NCI-H446 treated with DMSO at 0.1 percent for 48 hours (cell line): ENCODE measurements at places on chromosomes 16 and 17.

DNA sequence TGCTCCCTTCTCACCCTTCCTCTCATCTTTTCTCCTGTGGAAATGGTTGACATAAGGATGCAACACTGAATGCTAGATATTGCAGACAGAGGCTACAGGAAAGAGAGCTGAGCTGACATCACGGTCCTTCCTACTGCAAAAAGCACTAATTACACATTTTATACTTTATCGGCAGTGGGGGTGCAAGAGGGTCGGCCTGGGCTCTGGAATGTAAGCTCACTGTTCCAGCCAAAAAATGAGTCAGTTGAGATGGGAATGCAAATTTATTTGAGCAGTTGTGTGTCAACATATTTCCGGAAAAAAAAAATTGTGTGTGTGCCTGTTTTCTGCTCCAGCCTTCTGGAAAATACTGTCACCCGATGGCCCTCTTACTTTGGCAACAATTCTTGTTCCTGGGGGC is 14.1 kb upstream of the MRTFB start:
- no peak for DNase-seq

DNA sequence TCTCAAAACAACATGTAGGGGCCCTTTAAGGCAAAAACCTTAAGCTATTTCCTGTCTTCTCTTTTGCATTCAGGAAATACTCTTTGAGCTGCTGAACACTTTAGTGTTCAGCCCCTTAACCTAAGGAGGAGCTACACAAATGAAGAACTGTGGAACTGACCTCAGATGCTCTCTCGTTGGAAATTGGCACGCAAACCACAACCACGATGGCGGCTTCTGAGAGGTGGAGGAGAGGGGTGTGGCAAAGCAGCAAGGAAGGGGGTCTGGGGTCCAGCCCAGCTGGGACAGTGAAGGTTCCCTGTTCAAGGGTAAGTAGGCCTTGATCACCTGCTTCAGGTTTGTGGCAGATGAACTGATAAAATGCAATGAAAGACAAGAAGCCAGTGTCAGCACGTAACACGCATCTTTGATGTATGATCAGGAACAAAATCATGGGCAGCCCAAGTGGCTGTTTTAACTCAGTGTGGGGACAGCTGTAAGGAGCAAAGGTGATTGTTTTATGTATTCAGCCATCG is 291.6 kb upstream of the TNRC6C start:
- no peak for DNase-seq

DNA sequence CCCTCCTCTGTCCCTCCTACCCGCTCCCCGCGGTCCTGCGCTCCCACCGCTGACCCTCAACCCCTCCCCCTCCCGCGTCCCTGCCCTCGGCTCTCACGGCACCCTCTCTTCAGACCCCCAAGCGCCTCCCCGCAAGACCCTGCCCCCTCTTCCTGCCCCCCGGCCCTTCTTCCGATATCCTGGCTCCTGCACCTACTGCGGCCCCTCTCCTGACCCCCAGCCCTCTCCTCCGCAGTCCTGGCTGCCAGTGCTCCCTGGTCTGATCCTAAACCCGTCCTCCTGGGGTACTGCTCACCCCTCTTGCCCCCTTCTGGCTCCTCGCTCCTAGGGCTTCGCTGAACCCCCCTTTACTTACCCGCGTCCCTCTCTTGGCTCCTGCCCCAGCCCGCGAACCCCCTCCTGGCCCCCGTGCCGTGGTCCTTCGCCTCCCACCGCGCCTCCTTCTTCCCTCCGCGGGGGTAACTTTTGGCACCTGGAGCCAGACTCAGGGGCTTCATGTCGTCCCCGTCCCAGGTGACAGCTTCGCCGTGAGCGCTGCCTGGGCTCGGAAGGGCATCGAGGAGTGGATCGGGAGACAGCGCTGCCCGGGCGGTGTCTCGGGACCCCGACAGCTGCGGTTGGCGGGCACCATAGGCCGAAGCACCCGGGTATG is 839 bp downstream of the NKD1 start:
- DNase-seq = no peak

- no peak for DNase-seq
Observed at GRCh38 chr17:50508573-50509460, 578 bp downstream of the MYCBPAP start.

DNA sequence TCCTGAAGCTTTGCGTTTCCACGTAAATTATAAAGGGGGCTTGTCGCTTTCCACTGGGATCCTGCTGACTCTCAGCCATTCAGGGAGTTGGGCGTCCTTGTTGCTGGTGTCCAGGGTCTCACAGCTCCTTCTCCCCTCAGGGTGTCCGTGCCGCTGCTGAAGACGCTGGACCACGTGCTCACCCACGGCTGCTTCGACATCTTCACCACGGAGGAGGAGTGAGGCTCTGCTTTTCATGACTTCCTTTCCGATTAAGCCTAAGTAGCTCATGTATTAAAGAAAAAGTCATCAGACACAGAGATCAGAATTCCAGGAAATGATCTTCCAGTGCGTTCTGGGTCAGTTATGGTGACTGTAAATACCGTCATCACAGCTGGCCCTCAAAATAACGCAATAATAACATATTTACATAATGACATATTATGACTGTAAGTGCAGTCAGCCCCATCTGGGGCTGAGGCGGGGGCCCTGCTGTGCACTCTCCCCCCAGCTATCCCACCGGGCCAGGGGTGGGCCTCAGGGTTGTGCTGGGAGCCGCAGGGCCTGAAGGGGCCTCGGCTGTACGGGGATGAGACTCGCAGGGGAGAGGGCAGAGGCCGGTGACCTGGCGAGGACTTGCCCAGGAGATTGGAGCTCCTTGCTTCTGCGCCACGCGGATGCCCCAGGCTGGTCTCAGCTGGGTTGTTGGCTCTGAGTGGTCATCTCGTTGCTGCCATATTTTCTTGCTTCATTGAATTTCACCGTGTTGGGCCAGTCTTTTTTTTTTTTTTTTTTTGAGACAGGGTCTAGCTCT is 92.9 kb upstream of the ZNF750 start:
- DNase-seq = no peak

DNA sequence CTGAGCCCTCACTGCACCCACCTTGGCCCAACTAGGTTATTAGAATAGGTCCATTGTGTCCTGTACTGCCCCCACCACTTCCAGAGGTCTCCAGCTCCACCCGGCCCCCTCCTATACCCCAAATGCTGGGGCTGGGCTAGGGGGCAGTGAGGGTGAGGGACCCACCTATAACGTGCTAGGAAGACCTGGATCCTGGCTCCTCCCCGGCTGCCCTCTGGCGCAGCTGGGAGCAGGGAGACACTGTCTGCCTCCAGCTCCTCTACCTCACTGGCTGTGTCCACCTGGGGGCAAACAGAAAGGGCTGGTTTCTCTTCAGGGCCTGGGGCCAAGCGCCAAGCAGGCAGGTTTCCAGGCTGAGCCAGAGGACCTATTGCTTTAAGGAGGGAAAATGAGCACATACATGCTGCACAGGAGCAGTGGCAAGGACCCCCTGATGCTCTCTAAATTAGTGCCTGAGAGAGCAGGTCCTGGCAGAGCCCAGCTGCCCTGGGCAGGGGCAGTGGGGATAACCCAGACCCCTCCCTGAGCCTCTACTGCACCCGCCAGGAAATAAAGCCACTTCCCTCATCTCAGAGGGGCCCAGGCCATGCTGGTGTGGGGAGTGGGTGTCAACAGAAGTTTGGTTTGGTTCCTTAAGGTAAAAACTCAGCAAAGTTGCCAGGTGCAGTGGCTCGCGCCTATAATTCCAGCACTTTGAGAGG is 12.2 kb downstream of the TSPOAP1 start:
- DNase-seq = no peak

- no peak for DNase-seq
Observed at GRCh38 chr16:89829630-89830437, 1.6 kb downstream of the SPIRE2 start.

DNA sequence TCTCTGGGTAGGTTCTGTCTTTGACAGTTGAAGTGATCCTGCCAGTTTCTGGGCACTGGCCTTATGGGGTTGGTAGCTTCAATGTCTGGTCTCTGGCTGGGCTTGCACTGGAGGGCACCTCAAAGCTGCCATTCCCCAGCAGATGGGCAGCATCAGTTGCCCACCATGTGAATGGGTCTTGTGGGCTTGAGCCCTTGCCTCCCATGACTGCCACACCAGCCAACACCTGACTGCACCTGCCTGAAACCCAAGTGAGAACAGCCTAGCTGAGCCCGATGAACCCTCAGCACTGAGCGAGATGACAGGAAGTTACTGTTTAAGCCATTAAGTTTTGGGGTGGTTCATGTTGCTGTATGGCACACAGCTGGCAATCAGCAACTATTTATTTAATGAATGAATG is 69.1 kb upstream of the AXIN2 start:
- DNase-seq = no peak

- no peak for DNase-seq
Observed at GRCh38 chr17:45857977-45858708, 13.5 kb downstream of the SPPL2C start.

- no peak for DNase-seq
Observed at GRCh38 chr16:28602529-28602928, 5.7 kb upstream of the SULT1A2 start.

DNA sequence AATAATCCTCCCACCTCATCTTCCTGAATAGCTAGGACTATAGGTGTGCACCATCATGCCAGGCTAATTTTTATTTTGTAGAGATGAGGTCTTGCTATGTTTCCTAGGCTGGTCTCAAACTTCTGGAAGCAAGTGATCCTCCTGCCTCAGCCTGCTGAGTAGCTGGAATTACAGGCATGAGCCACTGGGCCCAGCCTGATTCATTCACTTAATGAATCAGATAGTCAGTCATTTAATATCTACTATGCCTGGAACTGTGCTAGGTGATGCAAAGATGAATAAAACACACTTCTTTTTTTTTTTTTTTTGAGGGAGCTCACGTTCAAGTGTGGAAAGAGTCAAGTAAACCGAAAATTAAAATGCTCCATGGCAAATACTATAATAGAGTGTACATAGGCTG is 39.4 kb downstream of the EFCAB13 start:
- DNase-seq = no peak

GRCh38 chr17:36657763-36658490 is 56.5 kb downstream of the MRM1 start:
- no peak for DNase-seq

GRCh38 chr17:10631048-10631700 is 25.9 kb downstream of the MYH3 start:
- no peak for DNase-seq

- no peak for DNase-seq
Observed at GRCh38 chr16:15642557-15643047, 352 bp downstream of the MARF1 start.

DNA sequence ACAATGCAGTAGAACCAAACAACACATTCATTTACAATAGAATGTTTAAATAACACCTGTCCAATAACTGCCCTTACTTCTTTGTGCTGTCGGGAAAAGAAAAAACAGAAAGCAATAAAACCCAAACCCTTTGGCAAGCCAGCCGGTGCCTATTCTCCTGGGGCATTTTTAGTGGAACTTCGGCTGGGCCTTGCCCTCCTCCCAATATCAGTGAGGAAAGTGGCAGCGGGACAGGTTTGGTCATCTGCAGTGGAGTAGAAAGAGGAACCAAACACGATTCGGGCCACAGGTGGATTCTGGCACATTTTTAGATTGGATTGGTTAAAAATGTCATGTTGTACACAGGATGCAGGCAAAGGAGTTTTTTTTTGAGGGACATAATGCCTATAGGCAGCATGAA is 32.0 kb downstream of the PSME3IP1 start:
- no peak for DNase-seq

- no peak for DNase-seq
Observed at GRCh38 chr17:33964344-33964979, 290.6 kb upstream of the CCL2 start.

DNA sequence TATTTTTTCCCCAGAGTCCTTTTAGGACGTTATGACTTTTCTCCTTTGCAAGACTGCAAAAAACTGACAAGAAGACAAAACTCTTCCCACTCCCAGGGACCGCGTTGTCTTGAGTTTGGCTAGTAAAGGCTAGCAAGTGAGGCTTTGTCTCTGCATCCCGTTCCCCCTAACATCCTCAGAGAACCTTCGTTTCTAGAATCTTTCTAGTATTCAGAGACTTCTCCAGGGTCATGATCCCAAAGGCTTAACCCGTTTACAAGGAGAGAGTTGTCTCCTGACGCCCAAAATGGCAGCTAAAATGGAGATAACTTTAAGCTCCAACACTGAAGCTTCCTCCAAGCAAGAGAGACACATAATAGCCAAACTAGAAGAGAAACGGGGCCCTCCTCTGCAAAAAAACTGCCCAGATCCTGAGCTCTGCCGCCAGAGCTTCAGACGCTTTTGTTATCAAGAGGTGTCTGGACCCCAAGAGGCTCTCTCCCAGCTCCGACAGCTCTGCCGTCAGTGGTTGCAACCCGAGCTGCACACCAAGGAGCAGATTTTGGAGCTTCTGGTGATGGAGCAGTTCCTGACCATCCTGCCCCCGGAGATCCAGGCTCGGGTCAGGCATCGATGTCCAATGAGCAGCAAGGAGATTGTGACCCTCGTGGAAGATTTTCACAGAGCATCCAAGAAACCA is 843 bp downstream of the ZNF174 start:
- DNase-seq = no peak

GRCh38 chr16:47713225-47713595 is 252.1 kb downstream of the PHKB start:
- DNase-seq = no peak

DNA sequence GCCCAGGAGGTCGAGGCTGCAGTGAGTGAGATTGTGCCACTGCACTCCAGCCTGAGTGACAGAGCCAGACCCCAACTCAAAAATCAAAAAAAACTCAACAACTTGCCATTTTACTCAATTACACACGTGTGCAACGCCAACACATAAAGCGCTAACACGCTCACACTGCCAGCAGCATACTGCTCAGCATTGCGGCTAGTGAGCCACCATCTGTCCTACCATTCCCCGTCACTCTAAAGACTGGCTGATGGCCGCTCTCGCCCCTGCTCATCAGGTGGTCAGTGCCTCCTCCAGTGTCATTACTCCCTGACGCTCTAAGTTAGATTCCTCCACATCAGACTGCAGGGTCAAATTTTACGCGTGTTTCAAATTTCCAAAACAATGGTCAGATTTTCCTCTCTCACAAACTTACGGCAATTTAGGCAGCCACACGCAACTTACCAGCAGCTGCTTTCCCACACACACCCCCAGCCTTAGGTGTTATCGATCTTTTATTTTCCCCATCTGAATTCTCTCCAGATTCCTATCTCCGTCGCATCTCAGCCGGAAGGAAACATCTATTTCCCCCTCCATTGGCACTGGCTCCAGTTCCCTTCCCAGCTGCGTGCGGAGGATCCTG is 240.8 kb downstream of the C16orf95 start:
- DNase-seq = no peak

- no peak for DNase-seq
Observed at GRCh38 chr17:29197516-29198272, 17.5 kb upstream of the MYO18A start.

DNA sequence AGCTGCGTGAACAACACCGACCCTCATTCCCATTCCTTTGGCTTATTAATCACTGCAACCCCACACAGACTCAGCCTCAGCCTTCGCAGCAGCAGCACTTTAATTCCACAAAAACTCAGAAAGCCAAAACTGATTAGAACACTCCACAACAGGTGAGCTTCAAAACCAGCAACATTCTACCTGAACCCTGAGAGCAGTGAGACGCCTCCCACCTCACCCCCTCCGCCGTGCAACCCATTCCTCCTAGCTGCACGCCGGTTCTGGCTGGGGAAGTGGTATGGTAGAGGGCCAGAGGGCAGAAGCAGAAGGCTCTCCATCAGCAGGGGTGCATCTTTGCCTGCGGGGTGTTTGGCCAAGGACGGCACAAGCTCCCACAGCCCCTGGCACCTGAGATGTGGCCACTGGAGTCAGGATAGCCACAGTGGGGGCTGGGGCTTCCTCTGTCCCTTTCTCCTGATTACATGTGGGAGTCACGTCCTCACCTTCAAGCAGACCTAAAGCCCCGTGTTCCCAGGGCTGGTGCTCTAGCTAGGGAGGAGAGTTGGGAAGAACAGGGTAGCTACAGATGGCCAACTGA is 1.6 kb downstream of the BORCS6 start:
- DNase-seq = no peak
